Stimulated activated CD4-positive, alpha-beta T cell treated with anti-CD3 and anti-CD28 coated beads, Interleukin-2, amount 100 ng/mL, for 4 hours (primary cell): ENCODE measurements at places on chromosomes 11 and 22.
A peak's percentile ranks its signal among the peaks of the same experiment; 100 is the strongest.

GRCh38 chr22:42066937-42067336 lies 3.7 kb downstream of the NAGA start:
- DNase-seq = no peak

DNA sequence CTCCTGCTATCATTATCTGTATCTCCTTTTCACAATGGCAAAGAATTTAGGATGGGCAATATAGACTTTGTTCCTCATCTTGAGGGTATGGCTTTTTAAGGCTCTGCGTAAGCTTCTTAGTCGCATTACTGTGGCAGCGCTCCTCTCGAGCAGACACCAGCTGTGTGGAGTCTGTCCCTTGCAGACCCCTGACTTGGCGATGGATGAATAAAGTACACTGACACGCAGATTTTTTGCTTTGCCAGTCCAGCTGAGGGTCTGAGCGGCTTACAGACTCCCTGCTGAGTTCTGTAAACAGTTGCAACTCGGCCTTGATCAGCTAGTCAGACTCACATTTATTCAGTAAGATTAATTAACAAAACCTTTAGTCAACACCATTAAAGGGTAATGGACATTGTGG lies 390.0 kb upstream of the CNTN5 start:
- no peak for DNase-seq

- DNase-seq = no peak
Measured at GRCh38 chr11:15975742-15976141, 380.6 kb downstream of the SOX6 start.

DNA sequence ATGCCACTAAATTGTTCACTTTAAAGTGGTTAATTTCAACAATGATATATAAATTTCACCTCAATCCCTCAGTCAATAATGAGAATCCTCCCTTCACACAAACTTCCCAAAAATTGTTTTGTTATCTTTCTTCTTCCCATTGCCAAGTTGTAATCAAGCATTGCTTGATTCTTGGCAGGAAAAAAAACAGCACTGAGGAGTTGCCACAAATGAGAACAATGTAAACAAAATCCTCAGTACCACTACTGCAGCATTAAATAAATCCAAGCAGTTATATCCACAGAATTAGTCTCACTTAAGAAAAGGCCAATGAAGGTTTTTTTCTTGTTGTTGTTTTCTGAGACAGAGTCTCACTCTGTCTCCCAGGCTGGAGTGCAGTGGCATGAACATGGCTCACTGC lies 38.2 kb downstream of the FAM168A start:
- no peak for DNase-seq

DNA sequence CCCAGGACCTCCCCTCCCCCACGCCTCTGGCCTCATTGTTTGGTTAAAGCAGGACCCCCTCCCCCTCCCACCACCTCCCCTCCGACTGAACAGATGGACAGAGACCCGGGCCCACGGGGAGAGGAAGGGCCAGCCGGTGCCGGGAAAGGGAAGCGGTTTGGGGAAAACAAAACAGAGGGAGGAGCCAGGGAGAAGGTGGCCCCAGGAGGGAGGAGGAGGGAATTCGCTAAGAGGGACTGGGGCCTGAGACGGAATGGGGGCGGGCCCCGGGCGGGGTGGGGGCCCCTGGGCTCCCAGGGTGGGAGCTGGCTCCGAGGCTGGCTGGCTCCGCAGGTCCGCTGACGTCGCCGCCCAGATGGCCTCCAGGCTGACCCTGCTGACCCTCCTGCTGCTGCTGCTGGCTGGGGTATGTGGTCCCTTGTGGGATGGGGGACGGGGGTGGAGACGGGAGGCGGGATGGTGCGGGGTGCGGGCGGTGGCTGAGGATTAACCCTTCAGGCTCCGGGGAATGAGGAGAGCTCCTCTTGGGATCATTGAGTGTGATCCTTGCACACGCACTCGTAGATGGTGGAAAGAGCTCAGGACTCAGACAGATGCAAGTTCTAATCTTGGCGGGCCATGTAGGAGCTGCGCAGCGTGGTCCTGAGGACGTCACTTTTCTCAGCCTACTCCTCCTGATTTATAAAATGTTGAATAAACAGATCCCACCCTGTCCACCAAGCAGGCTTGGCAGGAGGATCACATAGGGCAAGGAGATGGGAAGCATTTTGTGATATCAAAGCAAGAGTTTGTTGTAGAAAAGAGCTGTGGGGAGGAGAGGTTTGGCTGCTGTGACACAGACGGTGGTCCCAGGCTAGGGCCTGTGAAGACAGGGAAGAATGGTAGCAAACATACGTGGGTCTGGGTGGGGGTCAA lies 688 bp downstream of the SERPING1 start:
- no peak for DNase-seq

- no peak for DNase-seq
Measured at GRCh38 chr11:88697139-88697538, 359.6 kb upstream of the CTSC start.

GRCh38 chr11:96075532-96075959 lies 151.6 kb upstream of the MTMR2 start:
- DNase-seq = no peak

DNA sequence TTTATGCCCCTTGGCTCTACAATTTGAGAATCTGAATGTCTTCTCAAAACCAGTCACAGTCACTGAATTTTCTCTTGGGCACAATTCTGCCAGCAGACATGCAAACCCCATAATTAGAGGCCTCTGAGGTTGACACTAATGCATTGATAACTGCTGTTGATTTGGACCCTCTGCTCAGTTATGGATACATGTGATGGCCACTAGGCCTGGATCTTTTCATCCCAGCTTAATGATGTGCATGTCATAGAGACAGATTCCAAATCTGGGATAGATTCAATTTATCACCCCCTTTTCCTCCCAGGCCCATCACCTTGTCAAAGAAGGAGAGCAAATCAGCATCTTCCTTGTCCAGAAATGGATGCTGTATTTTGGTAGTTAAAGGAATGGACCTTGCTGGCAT lies 92.2 kb downstream of the C11orf91 start:
- DNase-seq = no peak

DNA sequence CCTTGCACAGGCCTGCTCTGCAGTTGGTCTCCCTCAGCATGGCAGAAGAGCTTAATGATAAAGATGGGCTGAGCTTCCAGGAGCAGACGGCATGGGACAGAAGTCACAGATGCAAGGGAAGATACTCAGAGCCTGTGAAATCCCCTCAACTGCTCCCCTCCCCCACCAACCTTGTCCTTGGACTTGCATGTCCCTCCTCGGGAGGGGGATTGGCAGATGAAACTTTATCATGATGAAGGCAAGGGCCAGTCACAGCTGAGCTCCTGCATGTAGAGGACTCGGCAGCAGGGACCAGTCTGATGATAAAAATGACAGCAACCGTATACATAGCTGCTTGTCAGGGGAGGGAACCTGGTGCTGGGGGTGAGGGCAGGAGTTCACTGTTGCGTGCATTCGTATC lies 6.8 kb upstream of the SLC22A8 start:
- no peak for DNase-seq

DNA sequence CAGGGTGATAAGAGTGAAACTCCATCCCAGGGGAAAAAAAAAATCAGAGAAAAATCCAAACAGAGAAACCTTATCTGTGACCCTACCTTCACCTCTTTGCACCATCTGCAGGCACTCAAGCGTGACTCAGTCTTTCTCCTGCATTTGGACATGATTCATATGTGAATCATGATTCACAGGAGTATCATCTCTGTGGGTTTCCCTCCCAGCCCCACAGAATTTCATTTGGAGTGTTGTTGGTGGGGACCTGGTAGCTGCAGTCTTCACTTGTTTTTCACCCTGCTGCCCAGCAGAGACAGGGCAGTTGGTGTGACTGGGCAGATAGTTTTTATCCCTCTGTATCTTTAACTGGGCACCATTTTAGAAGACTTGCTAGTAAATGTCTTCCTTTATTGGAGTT lies 75.7 kb downstream of the DEPDC5 start:
- DNase-seq = peak; percentile 21

DNA sequence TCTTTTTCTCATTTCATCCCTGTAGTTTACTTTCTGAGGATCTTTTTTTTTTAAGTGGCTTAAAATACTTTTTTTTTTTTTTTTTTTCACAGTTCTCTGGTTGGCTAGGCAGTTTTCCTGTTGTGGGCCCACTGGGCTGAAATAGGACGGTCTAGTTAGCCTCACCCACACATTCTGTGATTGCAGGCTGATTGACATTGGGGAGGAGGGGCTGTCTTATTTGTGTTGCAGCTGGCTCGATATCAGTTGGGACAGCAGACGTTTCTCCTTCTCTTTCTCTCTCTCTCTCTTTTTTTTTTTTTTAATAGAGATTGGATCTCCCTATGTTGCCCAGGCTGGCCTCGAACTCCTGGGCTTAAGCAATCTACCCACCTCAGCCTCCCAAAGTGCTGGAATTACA lies 6.9 kb downstream of the BCR start:
- no peak for DNase-seq

GRCh38 chr11:126963603-126964363 lies 36.8 kb downstream of the KIRREL3 start:
- no peak for DNase-seq

DNA sequence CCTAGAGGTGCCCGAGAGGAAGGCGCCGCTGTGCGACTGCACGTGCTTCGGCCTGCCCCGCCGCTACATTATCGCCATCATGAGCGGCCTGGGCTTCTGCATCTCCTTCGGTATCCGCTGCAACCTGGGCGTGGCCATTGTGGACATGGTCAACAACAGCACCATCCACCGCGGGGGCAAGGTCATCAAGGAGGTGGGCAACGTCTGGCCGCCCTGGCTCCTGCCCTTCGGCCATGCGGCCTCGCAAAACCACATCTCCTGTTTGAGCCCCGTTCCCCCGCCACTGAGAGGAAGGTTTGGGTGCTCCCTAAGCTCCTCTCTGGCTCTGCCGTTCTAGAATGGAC lies 3.4 kb downstream of the SLC17A6 start:
- no peak for DNase-seq

- DNase-seq = no peak
Measured at GRCh38 chr11:71178076-71178475, 74.3 kb downstream of the SHANK2 start.

DNA sequence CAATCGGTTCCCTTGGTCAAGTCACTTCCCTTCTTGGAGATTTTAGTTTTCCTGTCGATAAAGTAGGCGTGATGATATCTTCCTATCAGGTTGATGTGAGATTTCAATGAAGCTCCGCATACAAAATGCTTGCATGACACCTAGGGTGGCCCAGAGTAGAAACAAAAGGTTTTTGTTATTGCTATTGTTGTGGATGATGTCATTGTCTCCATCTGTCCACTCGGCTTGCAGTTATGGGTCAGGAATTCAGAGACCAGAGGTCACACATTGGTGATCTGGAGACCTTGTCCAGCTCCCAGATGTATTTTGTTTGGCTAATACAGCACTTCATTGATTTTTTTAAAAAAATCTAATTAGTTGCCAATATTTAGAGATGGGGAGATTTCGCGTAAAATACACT lies 382.1 kb downstream of the MN1 start:
- no peak for DNase-seq

DNA sequence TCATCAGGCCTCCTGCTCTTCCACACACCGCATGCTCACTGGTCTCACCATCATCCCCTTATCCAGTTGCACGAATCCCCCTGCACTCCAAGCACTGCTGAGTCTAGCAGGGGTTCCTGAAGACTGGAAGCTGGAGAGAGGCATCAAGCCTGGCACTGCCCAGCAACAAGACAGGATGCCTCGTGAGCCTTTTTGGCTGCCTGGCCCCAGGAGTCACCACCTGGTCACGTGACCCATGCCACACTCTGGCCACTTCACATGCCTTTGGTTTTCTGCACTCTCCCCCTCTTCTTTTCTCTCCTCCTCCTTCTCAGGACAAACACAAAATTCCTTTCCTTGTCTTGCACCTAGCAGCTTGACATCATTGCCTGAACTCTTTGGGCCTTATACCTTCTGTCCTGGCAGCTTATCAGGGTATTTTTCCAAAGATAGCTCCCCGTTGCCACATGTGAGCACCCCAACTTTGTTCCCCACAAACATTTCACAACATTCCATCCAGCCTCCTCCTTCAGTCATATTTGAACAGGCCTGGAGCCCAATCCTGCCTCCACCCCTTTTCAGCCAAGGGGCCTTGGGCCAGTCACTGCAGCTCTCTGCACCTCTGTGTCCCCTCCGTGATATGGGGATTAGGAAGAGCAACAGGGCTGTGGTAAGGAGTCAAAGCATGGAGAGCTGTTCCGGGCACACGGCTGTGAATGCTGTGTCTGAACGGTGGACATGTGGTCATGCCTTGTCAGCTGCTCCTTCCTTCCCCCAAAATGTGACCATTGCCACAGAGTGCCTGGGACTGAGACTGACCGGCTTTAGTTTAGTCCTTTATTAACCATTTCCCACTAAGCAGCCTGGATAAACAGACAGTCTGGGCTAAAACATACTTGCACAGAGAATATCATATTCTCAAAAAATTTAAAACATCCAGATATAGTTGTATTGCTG lies 2.8 kb upstream of the PACSIN2 start:
- DNase-seq = no peak

DNA sequence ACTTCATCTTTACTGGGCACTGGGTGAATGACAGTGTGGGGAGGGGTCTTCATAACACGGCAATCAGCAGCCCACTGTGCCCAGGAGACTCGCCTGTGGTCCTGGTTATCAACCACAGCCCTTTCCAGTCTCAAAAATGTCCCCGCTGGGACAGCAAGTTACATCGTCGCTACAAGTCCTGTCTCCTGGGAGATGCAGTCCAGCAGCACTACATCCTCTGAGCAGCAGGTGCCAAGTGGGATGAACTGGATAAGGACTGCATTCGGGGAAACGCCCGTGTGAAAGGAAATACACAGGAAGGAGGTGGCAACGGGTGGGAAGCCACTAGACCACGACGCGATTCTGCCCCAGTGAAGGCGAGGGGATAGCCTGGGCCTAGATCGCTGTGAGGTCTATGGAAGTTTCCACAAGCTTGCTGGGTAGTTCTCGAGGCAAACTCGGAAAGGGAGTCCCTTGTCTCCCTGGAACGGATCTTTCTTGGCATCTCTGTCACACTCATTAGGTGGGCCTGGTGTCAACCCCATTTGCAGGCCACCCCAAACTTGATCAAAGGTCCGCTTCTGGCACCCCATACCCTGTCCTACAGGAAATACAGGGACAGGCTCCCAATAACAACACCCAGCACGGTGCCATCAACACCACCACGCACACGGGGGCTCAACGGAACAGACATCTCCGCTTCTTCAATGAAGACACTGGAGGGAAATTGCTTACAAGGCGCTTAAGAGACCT lies 4.4 kb downstream of the ASCL2 start:
- DNase-seq = no peak

GRCh38 chr22:35631597-35631996 lies 14.5 kb upstream of the MB start:
- no peak for DNase-seq

DNA sequence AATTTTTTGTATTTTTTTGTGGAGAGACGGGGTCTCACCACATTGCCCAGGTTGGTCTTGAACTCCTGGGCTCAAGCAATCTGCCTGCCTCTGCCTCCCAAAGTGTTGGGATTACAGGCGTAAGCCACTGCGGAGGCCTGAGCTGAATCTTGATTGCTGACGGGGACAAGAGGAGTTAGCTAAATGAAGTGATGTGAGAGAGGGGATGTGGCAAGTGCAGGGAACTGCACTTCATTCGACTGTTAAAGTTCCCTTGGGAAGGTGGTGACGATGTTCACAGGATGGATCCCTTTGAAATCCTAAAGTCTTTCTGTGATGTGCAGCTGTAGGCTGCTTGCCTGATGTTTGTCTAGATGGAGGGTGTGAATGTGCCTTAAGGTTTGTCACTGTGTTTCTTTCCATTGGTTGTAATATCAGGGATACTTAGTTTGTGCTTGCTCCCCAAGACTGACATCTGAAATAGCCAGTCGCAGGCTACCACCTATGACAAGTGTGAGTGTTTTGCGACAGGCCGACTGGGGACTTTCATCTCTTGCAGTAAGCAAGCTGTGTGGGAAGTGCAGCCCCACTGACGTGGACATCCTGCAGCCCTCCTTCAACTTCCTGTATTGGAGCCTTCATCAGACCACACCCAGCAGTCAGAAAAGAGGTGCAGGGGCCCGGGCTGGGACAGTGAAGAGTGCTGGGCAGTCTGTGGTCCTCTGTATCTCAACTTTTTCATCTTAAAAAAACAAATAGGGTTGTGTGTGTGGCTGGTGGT lies 19.6 kb upstream of the CCDC134 start:
- peak; percentile 75 for DNase-seq
